SK-N-SH (cell line): ENCODE measurements at places on chromosomes 5 and 9.

GRCh38 chr5:147659166-147659929 is 123.2 kb downstream of the JAKMIP2 start:
- DNase-seq = no peak

GRCh38 chr5:78560000-78560855 is 88.3 kb downstream of the LHFPL2 start:
- no peak for DNase-seq

GRCh38 chr5:154273028-154273617 is 82.6 kb downstream of the GALNT10 start:
- no peak for DNase-seq

- DNase-seq = no peak
Measured at GRCh38 chr5:181171782-181172181, 24.4 kb downstream of the OR2V2 start.

- peak; percentile 65 for DNase-seq
Measured at GRCh38 chr5:5710471-5710870, 288.0 kb downstream of the ICE1 start.

- DNase-seq = no peak
Measured at GRCh38 chr9:14749741-14750211, 27.2 kb upstream of the CER1 start.

GRCh38 chr9:71937898-71938297 is 26.5 kb downstream of the C9orf85 start:
- DNase-seq = no peak

- DNase-seq = no peak
Measured at GRCh38 chr9:97475059-97475458, 26.4 kb upstream of the TMOD1 start.

DNA sequence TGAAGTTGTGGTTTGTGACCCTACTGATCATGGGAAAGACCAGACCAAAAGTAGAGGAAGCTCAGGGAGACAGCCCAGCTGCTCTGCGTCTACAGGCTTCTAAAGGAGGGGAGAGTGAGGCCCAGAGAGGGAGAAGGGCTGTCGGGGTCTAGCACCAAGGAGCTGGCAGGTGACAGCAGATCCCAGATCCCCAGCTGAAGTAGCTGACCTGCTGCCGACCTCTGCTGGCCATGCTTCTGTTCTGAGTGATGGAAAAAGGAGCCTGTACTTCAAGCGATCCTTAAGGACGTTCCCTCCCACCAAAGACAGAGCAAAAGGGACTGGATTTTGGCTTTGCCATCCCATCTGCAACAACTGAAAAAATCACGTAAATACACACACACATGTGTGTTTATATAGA is 22.7 kb upstream of the QSOX2 start:
- no peak for DNase-seq

DNA sequence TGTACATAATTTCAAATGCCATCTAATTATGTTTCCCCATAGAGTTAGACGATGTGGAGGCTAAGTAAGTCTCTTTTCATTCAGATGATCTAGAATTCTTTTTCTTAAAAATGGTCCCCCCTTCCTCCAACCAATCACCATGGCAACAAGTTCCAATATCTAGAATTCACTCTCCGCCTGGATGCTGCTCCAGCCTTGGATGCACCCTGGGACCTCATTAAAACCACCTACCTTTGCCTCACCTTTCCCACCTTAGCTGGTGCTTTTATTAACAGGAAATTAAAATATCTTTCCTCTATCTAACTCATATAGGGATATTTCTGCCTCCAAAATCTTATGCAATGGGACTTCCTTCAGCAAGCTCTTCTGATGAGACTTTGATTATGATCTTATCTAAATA is 49.0 kb downstream of the DIRAS2 start:
- DNase-seq = no peak

DNA sequence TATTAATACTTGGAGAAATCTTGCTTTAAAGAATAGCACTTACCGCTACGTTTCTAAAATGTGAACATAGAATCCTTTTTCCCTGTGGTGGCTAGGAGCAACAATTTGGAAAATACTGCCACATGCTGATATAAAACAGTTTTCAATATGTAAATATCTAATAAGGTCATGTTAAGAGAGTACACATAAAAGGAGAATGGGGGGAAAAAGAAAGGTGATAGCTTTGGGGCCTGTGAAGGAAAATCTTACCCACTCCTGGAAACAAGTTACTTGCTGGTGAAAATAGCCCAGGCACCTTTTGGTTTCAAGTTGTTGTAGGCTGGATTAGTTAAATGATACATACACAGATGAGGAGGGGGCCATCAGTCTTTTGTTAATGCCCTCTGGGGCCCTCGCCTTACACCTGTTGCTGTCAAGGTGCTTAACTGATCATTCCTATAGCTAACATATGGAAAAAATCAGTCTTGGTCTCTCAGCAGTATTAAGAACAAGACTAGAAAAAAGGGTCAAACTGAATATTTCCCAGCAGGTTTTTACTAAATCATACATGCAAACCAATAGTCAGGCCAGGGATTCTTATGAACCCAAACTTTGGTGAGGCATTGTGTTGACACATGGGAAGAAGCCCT is 24.1 kb downstream of the FYB1 start:
- no peak for DNase-seq

DNA sequence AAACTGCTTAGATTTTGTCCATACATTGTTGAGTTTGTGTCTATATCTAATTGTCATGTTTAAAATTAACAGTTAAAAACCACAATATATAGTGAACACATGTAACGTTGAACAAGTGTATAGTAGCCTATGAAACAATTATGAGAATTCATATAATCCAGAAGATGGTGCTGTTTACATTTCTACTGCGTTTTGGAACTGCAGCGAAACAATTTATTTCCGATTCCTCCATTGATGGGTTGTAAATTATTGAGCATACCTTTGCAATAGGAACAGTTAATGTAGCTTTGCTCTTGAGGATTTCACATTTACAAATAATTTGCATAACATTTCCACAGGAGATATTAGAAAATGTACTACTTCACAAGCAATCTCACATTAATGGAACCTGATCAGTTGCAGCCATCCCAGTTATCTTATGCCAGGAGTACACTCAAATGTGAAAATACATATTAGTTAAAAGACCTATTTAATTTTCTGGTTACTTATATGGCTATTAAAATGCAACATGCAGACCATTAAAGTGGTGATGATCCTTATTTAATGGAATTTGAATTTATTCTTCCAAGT is 411.8 kb downstream of the CDH10 start:
- DNase-seq = no peak

GRCh38 chr5:148957591-148958202 is 105.2 kb downstream of the SH3TC2 start:
- peak; percentile 59 for DNase-seq

- no peak for DNase-seq
Measured at GRCh38 chr5:35741971-35742370, 114.7 kb upstream of the IL7R start.

GRCh38 chr9:84811072-84811750 is 141.7 kb downstream of the NTRK2 start:
- DNase-seq = no peak

DNA sequence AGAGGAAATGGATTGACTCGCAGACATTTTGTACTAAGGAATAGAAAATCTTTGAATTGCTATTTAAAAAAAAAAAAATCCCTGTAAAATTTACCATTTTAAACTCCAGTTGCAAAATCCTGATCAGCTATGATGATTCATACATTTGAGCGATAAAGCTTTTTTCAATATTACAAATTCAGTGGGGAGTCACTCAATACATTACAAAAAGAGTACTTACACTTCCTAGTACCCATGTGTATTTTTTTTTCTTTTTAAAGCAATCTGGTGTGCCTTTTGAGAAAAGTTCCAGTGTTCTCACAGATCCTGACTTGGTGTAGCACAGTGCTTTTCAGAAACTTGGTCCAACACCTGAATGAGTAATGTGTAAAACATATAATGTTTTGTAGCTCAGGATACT is 54.3 kb downstream of the PIK3R1 start:
- DNase-seq = no peak

DNA sequence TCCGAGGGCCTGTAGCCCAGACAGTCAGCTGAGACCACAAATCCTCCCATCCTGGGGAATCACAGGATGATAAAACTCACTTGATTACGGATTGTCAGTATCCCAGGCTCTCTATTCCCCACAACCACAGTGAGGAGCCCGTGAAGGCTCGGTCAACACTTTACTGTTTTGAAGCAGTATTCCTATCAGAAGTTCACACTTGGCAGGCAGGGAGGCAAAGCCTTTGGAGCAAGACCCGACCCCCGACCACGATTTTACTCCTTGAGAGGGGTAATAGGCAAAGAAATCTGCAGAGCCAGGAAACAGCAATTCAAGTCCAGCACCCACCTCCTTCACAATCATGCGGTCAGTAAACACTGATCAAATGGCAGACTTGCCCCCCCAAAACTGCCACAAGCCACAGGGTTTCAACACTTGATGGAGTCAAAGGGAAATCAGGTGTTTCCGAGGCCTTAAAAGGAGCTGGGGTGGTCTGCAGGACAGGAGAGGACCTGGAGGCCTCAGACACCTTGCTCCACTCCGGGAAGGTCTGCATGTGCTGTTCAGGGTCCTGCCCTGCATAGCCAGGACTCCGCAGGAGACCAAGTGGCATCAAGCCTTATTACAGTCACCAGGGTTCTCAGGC is 25.2 kb downstream of the BICD2 start:
- DNase-seq = no peak

DNA sequence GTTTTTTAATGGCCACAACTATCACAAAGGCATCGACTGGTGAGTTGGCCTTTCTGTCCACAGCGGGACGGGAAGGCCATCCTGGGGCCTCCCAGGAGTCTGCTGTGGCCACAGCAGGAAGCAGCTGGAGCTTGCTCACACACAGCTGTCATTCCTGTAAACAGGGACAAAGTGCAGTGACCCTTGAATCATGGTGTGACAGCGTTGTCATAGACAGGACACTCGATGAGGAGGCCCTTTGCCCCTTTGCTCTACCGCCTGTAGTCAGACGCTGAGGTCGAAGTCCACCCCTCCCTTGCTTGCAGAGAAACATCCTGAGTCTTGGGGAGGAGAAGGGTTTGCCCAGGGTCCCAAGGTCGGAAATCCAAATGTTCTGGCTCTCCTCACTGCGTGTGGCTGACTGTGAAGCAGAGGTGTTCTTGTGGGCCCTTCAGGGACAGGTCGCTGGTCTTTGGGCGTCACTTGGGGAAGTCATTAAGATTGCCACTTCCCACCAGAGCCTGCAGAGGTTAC is 35.1 kb downstream of the NDST1 start:
- no peak for DNase-seq

DNA sequence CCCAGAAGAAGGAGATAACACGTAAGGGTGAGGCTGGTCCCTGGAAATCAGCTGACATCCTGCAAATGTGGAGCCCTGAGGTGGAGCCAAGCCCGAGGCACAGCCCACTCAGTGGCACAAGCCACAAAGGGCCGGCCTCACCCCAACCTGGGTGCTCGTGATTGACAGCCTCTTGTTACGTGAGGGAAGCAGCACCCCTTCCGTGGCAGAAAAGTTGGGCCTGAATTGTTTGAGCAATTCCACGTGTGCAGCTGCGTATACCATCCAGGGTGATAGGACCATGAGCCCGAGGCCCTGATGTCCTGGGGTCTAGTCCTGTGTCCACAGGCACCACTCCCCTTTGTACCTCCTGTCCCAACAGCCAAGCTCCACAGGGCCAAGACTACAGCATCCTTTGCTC is 4.8 kb downstream of the ORM2 start:
- DNase-seq = no peak

- no peak for DNase-seq
Measured at GRCh38 chr9:13807118-13807517, 506.8 kb downstream of the NFIB start.

DNA sequence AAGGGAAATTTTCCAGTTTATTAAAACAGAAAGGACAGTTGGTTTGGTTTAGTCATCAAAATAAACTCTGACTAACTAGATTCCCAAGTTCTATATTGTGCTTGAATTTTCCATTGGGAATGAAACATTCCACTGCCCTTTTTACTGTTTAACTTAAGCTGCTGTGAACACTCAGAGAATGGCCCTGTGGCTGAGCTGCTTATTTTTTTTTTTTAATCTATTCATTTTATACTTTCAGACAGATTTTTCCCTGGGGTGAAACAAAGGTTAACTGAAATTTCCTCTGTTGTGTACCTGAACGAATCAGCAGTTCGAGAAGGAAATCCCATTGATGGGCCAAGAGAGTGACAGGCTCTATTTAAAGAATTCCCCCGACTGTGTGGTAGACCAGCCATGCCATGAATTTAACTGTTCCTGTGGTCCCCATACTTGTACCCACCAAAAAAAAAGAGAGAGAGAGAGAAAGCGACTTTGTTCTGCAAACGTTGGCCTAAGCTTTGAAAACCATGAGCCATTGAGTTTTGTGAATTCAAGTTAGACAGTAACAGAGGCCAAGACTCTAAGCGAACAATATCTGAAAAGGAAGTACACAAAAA is 138.7 kb upstream of the GRHPR start:
- no peak for DNase-seq

GRCh38 chr9:24899463-24899862 is 353.8 kb upstream of the IZUMO3 start:
- DNase-seq = no peak

DNA sequence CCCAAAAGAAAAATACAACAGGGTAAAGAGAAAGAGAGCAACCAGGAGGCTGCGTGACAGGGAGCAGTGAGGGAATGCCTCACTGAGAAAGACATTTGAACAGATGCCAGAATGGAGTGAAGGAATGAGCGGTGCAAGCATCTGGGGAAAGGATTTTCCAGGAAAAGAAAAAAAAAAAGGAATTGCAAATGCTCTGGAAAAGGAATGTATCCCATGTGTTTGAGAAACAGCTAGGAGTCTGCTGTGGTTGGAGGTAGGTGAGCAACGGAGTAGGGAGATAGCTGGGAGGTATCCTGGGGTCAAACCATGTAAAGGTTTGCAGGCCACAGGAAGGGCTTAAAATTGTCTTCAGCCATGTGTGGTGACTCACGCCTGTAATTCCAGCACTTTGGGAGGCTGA is 23.6 kb upstream of the CEMIP2 start:
- no peak for DNase-seq

GRCh38 chr5:135577421-135577820 is 1.4 kb downstream of the CXCL14 start:
- DNase-seq = no peak

- no peak for DNase-seq
Measured at GRCh38 chr5:14793851-14794250, 77.7 kb downstream of the ANKH start.

GRCh38 chr5:58241389-58241788 is 218.5 kb downstream of the PLK2 start:
- no peak for DNase-seq

- peak; percentile 94 for DNase-seq
Measured at GRCh38 chr9:129737479-129738274, 15.2 kb downstream of the PTGES start.

- DNase-seq = no peak
Measured at GRCh38 chr5:128462330-128462729, 75.7 kb downstream of the FBN2 start.

DNA sequence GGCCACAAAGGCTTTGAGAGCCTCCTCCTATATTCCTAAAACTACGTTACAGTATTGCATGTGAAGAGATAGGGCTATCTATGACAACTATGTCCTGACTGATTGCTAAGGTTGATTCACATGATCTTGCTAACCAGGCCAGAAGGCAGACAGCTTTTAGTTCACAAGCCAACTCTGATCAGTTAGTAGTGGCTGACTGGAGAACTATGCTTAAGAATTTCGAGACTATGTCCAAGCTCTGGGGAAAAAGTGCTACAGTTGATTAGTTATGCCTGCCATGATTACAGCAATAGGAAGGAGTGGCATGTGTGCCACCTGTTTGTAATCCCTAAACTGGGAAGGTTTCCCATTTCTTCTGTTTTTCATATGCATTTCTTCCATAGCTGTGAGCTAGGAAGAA is 223.4 kb downstream of the DOCK8 start:
- no peak for DNase-seq
